ENCODE measurements at places on chromosomes 2 and 18.

DNA sequence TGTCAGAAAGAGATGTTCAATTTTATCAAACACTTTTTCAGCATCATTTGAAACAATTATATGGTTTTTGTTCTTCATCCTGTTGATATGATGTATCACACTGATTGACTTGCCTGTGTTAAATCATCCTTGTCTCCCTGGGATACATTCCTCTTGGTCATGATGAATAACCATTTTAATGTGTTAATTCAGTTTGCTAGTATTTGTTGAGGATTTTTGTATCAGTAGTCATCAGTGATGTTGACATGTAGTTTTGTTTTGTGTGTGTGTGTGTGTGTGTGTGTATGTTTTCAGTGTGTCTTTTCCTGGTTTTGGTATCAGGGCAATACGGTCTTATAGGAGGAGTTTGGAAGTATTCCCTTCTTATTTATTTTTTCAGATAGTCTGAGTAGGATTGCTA lies 325.4 kb downstream of the ZNF804A start:
- DNase-seq = no peak

GRCh38 chr2:217001740-217002139 lies 141.9 kb upstream of the TNP1 start:
- no peak for DNase-seq

GRCh38 chr2:136225950-136226835 lies 108.2 kb upstream of the CXCR4 start:
- DNase-seq = no peak

- DNase-seq = no peak
These were observed 4.0 kb downstream of the CIDEA start for GRCh38 chr18:12257996-12258718.

- DNase-seq = no peak
These were observed 65.9 kb downstream of the EIF5B start for GRCh38 chr2:99403084-99403483.

- DNase-seq = no peak
These were observed 228.3 kb upstream of the ERBB4 start for GRCh38 chr2:212766921-212767320.

- DNase-seq = no peak
These were observed 82.6 kb downstream of the ASB1 start for GRCh38 chr2:238509151-238509835.

- DNase-seq = no peak
These were observed 15.3 kb upstream of the CD28 start for GRCh38 chr2:203691149-203691548.

GRCh38 chr2:40357667-40358066 lies 94.2 kb downstream of the SLC8A1 start:
- DNase-seq = no peak

DNA sequence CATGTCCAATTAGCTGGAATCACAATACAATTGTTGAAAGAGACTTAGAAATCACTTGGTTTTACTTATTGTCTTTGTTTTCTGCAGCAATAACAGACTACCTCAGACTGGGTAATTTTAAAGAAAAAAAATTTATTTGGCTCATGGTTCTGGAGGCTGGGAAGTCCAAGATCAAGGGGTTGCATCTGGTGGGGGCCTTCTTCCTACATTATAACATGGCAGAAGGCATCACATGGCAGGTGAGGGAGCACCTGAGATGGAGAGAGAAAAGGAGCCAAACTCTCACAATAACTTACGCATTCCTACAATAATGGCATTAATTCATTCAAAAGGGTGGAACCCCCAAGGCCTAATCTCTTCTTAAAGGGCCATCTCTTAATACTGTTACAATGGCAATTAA lies 37.5 kb upstream of the KLHL14 start:
- DNase-seq = no peak

- DNase-seq = no peak
These were observed 35.4 kb downstream of the EMILIN2 start for GRCh38 chr18:2882201-2882600.

GRCh38 chr18:13562494-13563029 lies 163.8 kb downstream of the FAM210A start:
- DNase-seq = no peak

- no peak for DNase-seq
These were observed 74.5 kb upstream of the B3GNT7 start for GRCh38 chr2:231321021-231321420.

GRCh38 chr2:143068094-143068493 lies 61.1 kb upstream of the ARHGAP15 start:
- DNase-seq = no peak

DNA sequence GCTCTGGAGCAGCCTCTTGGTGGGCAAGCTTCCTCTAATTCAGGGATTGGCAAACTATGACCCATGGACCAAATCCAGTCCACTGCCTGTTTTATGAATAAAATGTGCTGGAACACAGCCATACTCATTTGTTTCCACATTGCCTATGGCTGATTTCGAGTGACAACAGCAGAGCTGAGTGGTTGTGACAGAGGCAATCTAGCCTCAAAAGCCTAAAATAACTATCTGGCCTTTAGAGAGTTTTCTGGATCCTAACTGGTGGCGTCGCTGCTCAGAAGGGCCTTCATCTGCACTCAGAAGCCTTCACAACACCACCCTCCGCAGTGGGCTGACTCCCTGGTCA lies 147.1 kb downstream of the CCBE1 start:
- DNase-seq = peak; percentile 69

DNA sequence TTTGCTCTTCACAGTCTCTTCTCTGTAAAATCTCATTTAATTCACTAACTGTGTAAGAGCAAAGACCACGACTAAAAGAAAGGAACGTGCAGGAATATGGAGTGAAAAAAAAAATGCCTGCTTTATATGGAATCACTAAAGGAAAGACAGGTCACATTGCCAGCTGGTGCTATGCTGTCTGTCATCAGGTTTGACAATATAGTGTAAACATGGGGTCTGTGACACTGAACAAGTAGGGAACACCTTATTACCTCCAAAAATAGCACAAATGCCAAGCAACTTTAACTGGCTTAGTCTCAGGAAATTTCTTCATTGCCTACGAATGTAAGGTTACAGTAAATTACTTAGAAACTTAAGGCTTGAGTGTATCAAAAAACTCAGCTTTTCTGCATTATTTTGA lies 364.5 kb upstream of the LINC00305 start:
- DNase-seq = no peak

- no peak for DNase-seq
These were observed 3.6 kb downstream of the MGAT5 start for GRCh38 chr2:134257509-134257908.

DNA sequence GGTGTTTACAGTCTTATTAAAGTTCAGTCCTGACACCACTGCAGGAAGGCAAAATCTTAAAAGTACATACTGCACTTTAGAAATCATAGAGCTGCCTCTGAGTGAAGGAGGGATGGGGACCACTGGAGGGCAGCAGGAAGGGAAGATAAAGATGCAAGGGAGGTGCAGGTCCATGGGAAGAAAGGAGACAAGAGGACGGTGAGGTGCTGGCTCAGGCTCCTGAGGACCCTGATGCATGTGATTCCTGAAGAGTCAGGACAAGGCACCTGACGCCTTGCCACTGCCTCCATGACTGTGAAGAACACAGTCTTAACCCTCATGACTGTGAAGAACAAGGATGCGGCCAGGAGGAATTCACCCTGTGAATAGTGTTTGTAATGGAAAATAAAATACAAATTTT lies 116.2 kb upstream of the NPAS2 start:
- no peak for DNase-seq

- DNase-seq = no peak
These were observed 128.5 kb downstream of the ACKR3 start for GRCh38 chr2:236698016-236698627.

DNA sequence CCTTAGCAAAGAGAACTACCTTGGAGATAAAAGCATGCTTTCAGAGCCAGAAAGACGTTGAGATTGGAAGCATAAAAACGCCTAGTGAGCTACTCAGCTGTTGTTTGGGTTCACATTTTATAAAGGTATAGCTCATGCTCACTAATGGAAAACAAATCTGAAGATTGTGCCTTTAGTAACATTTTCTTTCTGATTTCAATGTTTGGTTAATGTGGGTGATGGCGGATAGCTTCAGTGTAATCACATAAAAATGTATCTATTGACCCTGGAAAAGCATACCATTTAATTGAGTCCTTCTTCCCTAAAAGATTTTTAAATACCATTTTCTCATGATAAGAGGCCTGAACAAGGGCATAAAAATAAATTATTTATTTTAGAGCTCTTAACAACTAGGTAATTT lies 73.4 kb downstream of the DTNA start:
- DNase-seq = no peak

DNA sequence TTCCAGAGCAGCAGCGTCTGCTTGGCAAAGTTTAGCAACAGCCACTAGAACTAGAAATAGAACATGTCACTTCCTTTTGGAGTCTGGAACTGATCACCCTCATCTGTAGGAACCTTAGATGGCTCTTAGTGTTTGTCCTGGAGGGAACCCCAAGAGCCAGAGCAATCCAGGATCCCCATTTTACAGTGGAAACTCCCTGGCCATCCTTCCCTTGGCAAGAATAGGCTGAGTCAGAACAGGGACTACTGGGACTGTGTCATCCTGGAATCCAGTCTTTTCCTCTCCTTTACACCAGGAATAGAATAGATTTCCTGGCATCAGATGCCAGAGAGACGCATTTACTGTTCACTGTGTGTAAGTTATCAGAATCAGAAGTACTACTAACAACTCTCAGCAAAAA lies 33.2 kb upstream of the GRHL1 start:
- DNase-seq = no peak

- DNase-seq = no peak
These were observed 901 bp downstream of the FEZ2 start for GRCh38 chr2:36597003-36597531.

- no peak for DNase-seq
These were observed 440.0 kb downstream of the ZNF516 start for GRCh38 chr18:76055025-76055424.

DNA sequence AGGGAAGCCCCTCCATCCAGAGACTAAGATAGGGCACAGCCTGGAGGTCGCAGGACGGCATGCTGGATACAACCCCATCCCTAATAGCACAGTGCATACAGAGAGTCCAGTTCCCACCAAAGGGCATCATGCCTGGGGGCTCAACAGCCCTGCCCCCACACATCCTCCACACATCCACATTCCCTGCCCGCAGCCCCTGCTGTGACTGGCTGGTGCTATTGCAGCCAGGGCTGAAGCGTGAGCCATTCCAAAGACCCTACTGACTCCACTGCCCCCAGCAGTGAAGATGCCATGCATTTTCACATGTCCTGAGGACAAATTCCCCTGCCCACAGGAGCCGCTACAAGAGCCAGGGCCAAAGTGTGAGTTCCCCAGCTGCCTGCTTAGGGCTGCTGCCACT lies 641.6 kb downstream of the METTL4 start:
- no peak for DNase-seq

- DNase-seq = no peak
These were observed 95.7 kb upstream of the SLC39A10 start for GRCh38 chr2:195561116-195561921.

DNA sequence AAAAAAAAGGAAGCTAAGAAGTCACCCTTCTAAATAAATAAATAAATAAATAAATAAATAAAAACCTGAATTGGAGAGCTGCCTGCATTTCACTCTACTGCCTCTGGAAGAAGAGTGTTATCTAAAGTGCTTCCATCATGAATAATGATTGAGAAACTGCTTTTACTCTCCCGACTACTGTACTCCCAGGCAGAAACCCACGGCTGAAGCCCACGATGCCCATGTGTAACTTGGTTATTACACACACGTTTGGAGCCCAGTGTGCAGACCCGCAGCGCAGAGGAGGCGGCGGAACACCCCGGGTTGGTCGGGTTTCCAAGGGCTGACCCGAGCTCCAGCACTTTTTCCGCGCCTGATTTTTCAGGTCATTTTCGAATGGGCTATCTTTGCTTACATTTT lies 697 bp upstream of the SPATS2L start:
- peak; percentile 4 for DNase-seq

DNA sequence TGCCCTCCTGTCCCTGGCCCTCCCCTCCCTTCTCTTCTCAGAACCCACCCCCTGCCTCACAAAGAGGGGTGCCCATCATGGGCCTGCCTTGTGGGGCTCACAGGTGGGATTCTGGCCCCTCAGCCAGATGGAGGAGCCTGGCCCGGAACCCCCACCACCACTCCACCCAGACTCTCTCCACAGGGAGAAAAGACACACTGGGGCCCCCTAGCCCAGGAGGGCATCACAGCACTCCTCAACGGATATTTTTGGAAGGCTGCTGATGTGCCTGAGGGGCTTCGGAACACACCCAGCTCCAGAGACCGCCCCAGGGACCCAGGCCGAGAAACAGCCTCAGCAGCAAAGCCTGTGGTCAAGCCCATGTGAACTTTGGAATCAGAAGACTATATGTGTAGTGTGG lies 9.9 kb downstream of the KCNIP3 start:
- DNase-seq = no peak

- DNase-seq = no peak
These were observed 42.1 kb downstream of the PXDN start for GRCh38 chr2:1702186-1702565.

- no peak for DNase-seq
These were observed 50.7 kb downstream of the CERKL start for GRCh38 chr2:181605889-181606837.

DNA sequence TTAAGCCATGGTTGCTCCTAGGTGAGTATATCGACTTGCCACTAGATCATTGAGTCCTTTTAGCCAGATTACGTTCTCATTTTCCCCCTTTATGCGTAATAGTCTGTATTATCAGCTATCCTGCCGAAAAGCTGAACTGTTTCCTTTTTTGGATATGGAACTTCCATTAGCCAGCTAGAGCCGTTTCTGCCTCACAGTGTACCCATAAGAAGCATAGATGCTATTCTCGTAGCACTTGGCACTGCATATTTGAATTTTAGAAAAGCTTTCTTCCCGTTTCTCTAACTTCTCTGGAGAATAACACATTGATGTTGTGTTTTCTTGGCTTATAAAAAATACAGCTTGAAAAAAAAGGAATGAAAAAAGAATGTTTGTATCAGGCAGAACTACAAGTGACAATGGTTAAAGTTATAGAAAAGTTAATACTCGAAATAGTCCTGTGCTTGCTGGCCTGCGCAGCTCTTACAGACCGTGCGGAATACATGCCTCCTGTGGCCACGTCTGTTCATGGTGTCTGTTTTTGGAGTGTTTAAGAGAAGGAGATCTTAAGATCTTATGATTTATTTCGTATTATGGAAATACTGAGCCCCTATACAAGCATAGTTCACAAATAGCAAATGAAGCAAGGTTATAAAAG lies 710 bp downstream of the DUSP19 start:
- DNase-seq = no peak

- no peak for DNase-seq
These were observed 366.4 kb upstream of the FSIP2 start for GRCh38 chr2:185372188-185372587.

DNA sequence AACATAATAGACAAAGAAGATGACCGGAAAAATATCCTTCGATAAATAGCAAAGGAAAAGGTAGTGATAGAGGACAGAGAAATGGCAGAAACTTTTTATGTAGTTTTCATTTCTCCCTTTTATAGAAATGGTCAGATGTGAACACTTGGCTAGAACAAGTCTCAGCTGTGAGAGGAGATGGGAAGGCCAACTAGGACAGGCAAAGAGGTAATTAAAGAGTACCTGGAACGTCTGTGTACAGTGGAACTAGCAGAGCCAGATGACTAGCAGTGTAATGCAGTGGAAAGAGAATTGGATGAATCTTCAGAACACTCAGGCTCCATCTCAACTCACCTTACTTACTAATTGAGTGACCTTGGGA lies 69.2 kb downstream of the NABP1 start:
- DNase-seq = no peak

Measured in NCI-H1092 (cell line).